Stimulated activated CD4-positive, alpha-beta T cell treated with anti-CD3 and anti-CD28 coated beads, Interleukin-12 subunit alpha, Interleukin-12 subunit beta, amount 100 ng/mL, for 24 hours (primary cell): ENCODE measurements at places on chromosomes 3 and 15.

GRCh38 chr3:71870966-71871512, 86.1 kb upstream of the PROK2 start:
- DNase-seq: no peak

DNA sequence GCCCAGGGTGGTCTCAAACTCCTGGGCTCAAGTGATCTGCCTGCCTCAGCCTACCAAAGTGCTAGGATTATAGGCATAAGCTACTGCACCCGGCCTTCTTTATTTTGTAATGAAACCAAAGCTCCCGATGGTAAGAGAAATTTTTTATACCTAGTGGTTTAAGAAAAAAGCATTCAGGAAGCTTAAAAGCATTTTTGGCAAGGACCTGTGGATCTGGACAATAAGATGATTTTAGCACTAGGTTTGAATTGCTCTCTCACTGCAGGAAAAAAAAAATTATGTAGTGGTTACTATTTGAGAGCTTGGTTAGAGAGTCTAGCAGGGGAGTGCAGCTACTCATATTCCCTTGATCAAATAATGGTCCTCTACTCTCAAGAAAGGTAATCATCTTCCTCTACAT, 64.9 kb upstream of the PIK3R4 start:
- no peak for DNase-seq

DNA sequence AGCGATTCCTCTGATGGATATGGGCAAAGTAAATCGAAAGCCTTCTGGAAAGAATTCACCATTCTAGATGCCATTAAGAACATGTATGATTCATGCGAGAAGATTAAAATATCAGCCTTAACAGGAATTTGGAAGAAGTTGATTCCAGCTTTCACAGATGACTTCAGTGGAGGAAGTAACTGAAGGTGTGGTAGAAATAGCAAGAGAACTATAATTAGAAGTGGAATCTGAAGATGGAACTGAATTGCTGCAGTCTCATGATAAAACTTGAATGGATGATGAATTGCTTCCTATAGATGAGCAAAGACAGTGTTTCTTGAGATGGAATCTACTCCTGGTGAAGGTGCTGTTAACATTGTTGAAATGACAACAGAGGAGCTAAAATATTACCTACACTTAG, 30.1 kb upstream of the TBC1D23 start:
- no peak for DNase-seq

GRCh38 chr3:129369711-129370110, 58.7 kb downstream of the EFCAB12 start:
- DNase-seq: no peak

DNA sequence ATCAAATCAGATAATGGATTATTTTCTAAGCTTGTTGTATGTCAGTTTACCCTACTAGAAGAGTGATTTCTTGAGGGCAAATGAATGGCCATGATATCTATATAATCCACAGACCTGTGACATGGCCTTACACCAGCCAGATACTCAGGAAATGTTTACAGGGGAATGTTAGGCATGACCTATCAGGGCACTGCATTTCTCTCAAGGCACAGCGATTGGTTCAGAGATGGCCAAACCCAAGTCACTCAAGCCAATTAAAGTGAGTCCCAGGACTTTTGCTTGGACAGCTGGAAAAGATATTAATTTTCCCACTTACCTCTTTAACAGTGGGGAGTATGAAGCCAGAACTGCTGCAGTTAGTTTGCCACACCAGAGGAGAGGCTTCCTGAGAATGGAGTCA, 28.7 kb upstream of the GATA2 start:
- DNase-seq: no peak

- DNase-seq: no peak
Measured at GRCh38 chr15:50265620-50266019, at the start of gene HDC. HDC (minus strand) TSS chr15:50265726; CDS start chr15:50265623, 103 bp downstream.

- DNase-seq: no peak
Measured at GRCh38 chr3:149299938-149300801, 33.3 kb downstream of the TM4SF18 start.

GRCh38 chr3:188358787-188359493, 205.0 kb downstream of the LPP start:
- DNase-seq: no peak

- DNase-seq: no peak
Measured at GRCh38 chr3:28682121-28682520, 333.5 kb upstream of the AZI2 start.

GRCh38 chr3:54046641-54047214, 75.6 kb upstream of the CACNA2D3 start:
- DNase-seq: no peak

- no peak for DNase-seq
Measured at GRCh38 chr3:169227911-169228310, 435.6 kb downstream of the MECOM start.

GRCh38 chr15:45631776-45632175, 3.1 kb upstream of the SQOR start:
- no peak for DNase-seq

- DNase-seq: no peak
Measured at GRCh38 chr3:108070356-108070755, 20.5 kb downstream of the CD47 start.

GRCh38 chr3:107345822-107346405, 31.3 kb upstream of the CCDC54 start:
- DNase-seq: no peak

GRCh38 chr3:47083786-47084185, 80.1 kb downstream of the SETD2 start:
- no peak for DNase-seq
